ENCODE measurements at places on chromosomes 13 and 19. TPM values are rescaled to one million over a fixed set of nuclear protein-coding genes. Genes with fewer than 3 reads are reported as not detected.

- no peaks in the 10 kb centered on the region for H3K36me3 ChIP-seq
- peaks cover 11% of the 10 kb centered on the region for H3K4me1 ChIP-seq
- peaks cover 2% of the 10 kb centered on the region for H3K27me3 ChIP-seq
- no peak overlapping the region for H3K27ac ChIP-seq
- H3K4me3 ChIP-seq = no peak overlapping the region
- DNase-seq = peak; percentile 35
These were observed 140.4 kb downstream of the TEX29 start for GRCh38 chr13:111460548-111461444.

GJB2 gene
- 5.5 TPM for polyA plus RNA-seq

TNFSF9 gene
- polyA plus RNA-seq = 5.6 TPM

GRCh38 chr13:107866941-107867623 lies 348.3 kb downstream of the LIG4 start:
- H3K4me3 ChIP-seq = peak overlapping the region; percentile 70
- H3K4me1 ChIP-seq = peaks cover 10% of the 10 kb centered on the region
- peak; percentile 46 for DNase-seq

DNA sequence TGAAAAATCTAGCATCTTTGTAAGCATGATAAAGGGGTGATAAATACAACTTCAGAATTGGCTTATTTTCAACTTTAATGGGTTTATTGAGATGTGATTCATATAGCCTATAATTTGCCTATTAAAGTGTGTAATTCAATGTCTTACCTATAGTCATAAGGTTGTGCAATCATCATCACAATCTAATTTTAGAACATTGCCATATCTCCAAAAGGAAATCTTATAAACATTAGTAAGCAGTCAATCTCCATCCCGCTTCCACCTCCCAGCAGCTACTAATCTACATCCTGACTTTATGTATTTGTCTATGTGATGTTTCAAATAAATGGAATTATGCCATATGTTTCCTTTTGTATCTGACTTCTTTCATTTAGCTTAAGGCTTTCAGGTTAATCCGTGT lies 145.2 kb upstream of the KLHL1 start:
- H3K27ac ChIP-seq = no peak overlapping the region
- H3K36me3 ChIP-seq = no peaks in the 10 kb centered on the region
- H3K27me3 ChIP-seq = no peaks in the 10 kb centered on the region
- no peak overlapping the region for H3K4me3 ChIP-seq

ZNF470 gene
- 15.9 TPM for polyA plus RNA-seq

KANK2 gene
- polyA plus RNA-seq = 65.9 TPM
